ENCODE measurements at places on chromosomes 16 and 17.

DNA sequence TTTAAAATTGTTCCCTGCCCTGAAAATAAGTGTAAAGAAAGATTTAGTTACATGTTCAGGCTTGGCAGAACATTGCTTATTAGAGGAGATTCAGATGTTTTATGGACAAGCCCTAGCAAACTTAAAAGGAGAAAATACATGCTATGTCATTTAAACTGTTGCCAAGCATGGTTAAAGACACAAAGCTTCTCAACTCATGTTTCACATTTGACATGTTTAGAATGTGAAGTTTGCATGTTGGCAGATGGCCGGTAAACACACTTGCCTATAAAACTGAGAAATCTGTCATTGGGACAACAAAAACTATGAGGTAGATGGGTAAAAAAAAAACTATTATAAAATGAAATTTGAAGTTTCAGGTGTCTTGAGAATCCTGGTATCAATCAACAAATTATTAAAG, 5.8 kb downstream of the KRTAP29-1 start:
- DNase-seq, result no peak

GRCh38 chr17:9225305-9226101, 204.2 kb downstream of the NTN1 start:
- DNase-seq, result no peak

GRCh38 chr17:72111336-72111923, 9.4 kb upstream of the SOX9 start:
- DNase-seq, result no peak

GRCh38 chr17:76074390-76075363, at the start of gene GALR2:
Gene GALR2, plus strand, starts transcription at chr17:76074781. Its CDS starts 103 bp downstream, at chr17:76074884.
- no peak for DNase-seq

DNA sequence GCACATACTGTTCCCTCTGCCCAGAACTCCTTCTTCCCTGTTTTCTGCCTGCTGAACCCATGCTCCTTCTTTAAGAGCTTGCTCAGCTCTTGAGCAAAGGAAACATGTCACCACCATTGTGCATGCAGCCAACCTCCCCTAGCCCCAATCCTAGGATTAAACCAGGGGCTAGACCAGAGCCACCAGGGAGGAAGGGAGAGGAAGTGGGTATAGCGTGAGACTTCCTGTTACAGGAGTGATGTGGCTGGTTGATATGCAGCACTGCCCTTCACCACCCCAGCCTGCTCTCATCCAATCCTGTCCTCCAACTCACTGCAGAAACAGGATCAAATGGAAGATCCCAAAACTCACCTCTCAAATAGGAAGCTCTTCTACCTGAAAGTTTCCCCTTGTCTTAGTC, 67.1 kb upstream of the CDH5 start:
- DNase-seq, result no peak

DNA sequence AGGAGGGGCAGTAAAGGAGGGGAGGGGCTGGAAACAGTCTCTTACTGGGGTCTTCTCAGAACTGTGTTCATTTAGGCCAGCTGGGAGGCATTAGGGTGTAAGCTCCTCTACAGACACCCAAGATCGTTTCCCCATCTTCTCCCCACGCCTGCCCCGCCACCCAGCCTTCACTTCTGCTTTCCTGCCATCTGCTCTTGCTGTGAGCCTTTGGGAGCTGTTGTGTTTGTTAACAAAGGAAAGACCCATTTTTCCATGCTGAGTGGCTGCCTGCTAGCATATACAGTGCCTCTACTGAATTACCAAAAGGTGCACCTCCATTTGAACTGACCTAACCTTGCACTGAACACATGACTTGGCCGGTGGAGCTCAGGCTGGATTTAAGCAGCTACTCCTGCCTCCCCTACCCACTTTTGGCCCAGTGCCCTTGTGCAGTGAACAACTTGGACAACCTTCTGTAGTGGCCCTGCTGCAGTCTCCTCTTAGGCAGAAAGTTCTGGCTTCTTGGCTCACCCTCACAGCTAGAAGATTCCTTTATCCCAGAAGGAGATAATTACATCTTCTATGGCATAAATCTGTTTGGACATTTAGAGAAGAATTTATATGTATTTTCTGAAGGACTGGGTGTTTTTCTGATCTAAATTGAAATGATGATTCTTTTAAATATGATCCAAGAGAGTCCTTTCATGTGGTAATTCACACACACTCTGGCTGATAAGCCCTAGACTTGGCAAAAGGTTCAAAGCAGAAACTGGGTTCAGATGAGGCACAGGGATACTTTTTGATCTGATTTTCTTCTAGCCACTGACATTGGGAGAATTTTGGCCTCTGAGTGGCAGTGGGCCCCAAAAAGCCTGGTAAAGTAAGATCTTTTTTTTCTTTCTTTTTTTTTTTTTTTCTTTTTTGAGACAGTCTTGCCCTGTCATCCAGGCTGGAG, 81.9 kb upstream of the HNF1B start:
- DNase-seq, result no peak

GRCh38 chr16:63749276-63749675, 1372.6 kb downstream of the CDH11 start:
- no peak for DNase-seq

- no peak for DNase-seq
Observed at GRCh38 chr17:66364508-66364907, 62.1 kb downstream of the PRKCA start.

- DNase-seq, result no peak
Observed at GRCh38 chr17:40915721-40916256, 21.7 kb downstream of the KRT23 start.

GRCh38 chr16:10122546-10122945, 59.7 kb downstream of the GRIN2A start:
- no peak for DNase-seq

- no peak for DNase-seq
Observed at GRCh38 chr17:21168555-21168865, 41.7 kb downstream of the DHRS7B start.
